PC-9 (cell line): ENCODE measurements at places on chromosomes 5 and 9. TPM values are rescaled to one million over a fixed set of nuclear protein-coding genes. Genes with fewer than 3 reads are reported as not detected.

GRCh38 chr9:8428389-8428788 is 628.8 kb upstream of the DMAC1 start:
- H3K27ac ChIP-seq, result no peak overlapping the region
- H3K36me3 ChIP-seq, result no peaks in the 10 kb centered on the region
- DNase-seq, result no peak
- no peak overlapping the region for H3K4me3 ChIP-seq
- no peaks in the 10 kb centered on the region for H3K27me3 ChIP-seq
- no peaks in the 10 kb centered on the region for H3K4me1 ChIP-seq

DNA sequence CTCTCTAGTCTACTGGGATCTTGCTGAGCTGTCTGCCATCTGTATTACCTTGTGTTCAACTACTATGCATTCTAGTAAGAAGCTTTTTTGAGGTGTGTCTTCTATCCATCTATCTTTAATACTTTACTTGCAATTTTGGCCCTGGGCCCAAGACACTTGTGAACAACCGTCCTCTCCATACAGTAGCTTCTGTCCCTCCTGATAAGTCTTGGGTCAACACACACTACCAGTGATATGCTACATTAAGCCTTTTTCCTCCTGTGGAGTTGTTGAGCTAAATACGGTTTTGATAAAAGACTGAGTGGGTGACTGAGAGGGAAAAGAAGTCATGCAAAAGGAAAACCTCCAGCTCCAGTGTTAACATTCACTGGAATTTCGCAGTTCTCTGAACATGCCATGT is 133.3 kb upstream of the PCA3 start:
- H3K27me3 ChIP-seq, result no peaks in the 10 kb centered on the region
- no peak overlapping the region for H3K4me3 ChIP-seq
- peaks cover 16% of the 10 kb centered on the region for H3K4me1 ChIP-seq
- H3K27ac ChIP-seq, result no peak overlapping the region

The LHX3 gene
- 0.22 and 0.43 TPM in 2 replicates for total RNA-seq

DNA sequence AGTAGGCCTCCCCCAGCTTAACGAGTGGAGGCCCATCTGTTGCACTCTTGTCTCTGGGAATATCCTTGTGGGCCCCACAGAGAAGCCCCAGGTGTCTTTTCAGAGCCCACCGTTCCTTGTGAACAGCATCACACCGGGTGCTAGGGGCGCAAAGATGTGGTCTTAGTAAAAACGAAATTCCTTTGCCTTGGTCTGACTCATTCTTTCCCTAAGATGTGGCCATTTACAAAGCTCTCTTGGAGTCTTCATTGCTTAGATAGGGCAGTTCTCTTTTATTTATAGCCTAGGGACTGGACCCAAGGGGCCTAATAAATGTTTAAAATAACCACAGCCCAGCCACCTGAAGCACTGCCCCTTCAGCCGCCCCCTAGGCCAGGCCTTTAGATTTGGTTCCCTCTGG is 52.8 kb upstream of the RPL26L1 start:
- H3K27ac ChIP-seq, result peak overlapping the region; percentile 99
- no peak for DNase-seq
- no peak overlapping the region for H3K4me3 ChIP-seq
- H3K4me1 ChIP-seq, result peaks cover 46% of the 10 kb centered on the region
- no peaks in the 10 kb centered on the region for H3K27me3 ChIP-seq

- H3K27ac ChIP-seq, result no peak overlapping the region
- no peaks in the 10 kb centered on the region for H3K36me3 ChIP-seq
- peaks cover 10% of the 10 kb centered on the region for H3K4me1 ChIP-seq
- H3K27me3 ChIP-seq, result no peaks in the 10 kb centered on the region
Measured at GRCh38 chr5:17132444-17133083, 84.9 kb upstream of the BASP1 start.

The NME5 gene
- total RNA-seq, result 0.98 and 1.9 TPM in 2 replicates

GRCh38 chr9:84397151-84397728 is 56.7 kb upstream of the SLC28A3 start:
- no peaks in the 10 kb centered on the region for H3K36me3 ChIP-seq
- no peak overlapping the region for H3K4me3 ChIP-seq
- H3K27me3 ChIP-seq, result no peaks in the 10 kb centered on the region
- H3K4me1 ChIP-seq, result no peaks in the 10 kb centered on the region
- DNase-seq, result peak; percentile 38
- no peak overlapping the region for H3K27ac ChIP-seq

The SNCAIP gene
- not detected in 2 replicates for total RNA-seq

DNA sequence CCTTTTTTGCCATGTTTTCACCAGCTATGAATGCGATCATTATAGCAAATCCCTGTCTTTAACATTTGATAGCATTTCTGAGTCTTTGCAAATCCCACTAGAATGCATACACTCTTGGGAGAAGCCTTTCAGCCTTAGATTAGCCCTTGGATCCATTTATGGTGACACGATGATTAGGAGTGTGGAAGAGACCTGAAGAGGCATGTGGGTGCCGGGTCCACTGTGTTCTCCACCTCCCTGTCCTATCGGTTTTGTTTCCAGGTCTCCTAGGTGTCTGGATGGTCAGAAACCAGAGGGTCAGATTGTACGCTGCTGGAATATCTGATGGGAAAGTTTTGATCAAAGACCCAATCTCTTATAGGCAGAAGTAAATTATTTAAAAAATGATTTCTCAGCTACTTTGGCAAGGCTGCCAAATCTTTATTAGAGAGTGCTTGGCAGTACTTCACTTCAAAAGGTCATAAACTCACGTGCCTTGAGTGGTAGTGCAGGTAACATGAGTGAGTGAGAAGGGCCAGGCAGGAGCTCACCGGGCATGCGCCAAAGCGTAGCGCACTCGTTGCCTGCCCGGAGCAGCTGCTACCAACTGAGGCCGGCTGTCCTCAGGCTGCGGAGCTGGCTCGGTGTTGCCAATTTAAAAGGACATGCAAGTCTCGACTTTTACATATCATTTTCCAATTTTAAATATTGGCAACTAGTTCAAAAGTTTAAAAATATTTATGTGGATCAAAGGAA is 51.3 kb downstream of the PCSK5 start:
- no peaks in the 10 kb centered on the region for H3K27me3 ChIP-seq
- no peaks in the 10 kb centered on the region for H3K4me1 ChIP-seq
- DNase-seq, result no peak
- no peak overlapping the region for H3K27ac ChIP-seq
- H3K4me3 ChIP-seq, result no peak overlapping the region
- no peaks in the 10 kb centered on the region for H3K36me3 ChIP-seq

The NUTM2G gene
- not detected in 2 replicates for total RNA-seq

The BTNL9 gene
- not detected in 2 replicates for total RNA-seq

DNA sequence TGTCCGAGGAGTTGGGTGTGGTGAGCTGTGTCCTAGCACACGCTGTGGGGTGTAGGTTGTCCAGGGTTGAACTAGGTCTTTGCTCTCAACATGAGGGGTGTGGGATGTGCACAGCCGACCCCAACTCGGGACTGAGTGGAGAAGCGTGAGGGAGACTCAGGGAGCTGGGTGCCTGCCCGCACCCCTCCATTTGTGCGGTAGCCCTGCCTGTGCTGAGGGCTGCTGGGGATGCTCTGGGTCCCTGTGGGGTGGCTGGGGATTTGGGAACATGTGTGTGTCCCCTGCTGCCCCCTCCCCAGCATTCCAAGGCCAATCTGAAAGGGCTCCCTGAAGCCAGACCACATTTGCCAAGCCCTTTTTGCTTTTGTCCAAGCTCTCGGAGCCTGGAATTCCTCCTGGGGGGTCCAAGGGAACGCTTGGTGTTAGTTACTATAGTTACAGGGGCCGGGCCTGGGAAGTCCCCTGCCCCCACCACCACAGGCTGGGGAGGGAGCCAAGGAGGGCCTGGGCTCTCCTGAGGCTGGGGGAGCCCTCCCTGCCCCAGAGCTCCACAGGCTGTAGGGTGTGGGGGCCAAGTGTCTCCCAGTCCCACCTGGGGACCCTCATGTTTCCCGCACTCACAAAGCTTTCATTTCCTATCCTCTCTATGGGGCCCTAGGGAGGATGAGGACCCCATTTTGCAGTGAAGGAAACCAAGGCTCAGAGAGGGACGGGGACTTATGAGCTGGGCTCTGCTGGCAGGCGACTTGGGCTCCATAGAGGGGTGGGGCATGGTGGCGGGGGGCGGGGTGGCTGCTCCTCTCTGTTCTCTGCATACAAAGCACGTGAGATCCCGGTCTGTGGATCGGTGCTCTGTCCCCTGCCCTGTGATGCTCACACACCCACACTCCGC is 1.1 kb downstream of the CRB2 start:
- no peaks in the 10 kb centered on the region for H3K36me3 ChIP-seq
- H3K4me3 ChIP-seq, result no peak overlapping the region
- peaks cover 18% of the 10 kb centered on the region; the same call in 1 of the 2 replicates for H3K27me3 ChIP-seq
- no peak overlapping the region for H3K27ac ChIP-seq
- DNase-seq, result no peak
- H3K4me1 ChIP-seq, result no peaks in the 10 kb centered on the region

- H3K4me3 ChIP-seq, result no peak overlapping the region
- no peaks in the 10 kb centered on the region for H3K36me3 ChIP-seq
- no peak for DNase-seq
- H3K27me3 ChIP-seq, result no peaks in the 10 kb centered on the region
- H3K27ac ChIP-seq, result no peak overlapping the region
- no peaks in the 10 kb centered on the region for H3K4me1 ChIP-seq
Measured at GRCh38 chr5:76943006-76943405, 9.8 kb upstream of the CRHBP start.

The ACOT12 gene
- total RNA-seq, result not detected in 2 replicates

The ADRB2 gene
- total RNA-seq, result 2.8 and 3.1 TPM in 2 replicates

DNA sequence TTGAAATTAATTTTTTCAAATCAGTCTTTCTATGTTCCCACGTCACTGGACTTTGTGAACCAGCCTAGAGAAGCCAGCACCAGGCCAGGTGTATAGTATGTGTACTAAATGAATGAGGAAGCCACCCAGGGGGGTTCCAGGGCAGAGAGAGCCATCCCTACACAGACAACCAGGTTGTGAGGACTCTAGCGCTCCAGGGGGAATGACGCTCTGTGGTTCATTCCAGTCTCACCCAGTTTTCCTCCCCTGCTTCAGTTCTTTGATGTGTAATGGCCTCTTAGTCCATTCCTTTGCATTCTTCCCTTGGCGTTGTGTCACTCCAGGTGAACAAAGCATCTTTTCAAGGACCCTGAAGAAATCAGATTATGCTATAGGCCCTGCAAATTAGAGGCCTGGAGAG is 330.6 kb downstream of the NSG2 start:
- no peaks in the 10 kb centered on the region for H3K36me3 ChIP-seq
- H3K27ac ChIP-seq, result no peak overlapping the region
- no peaks in the 10 kb centered on the region; the same call in 1 of the 2 replicates for H3K27me3 ChIP-seq
- H3K4me1 ChIP-seq, result peaks cover 14% of the 10 kb centered on the region
- no peak for DNase-seq
- no peak overlapping the region for H3K4me3 ChIP-seq

The WHRN gene
- total RNA-seq, result 19.8 and 21.9 TPM in 2 replicates

DNA sequence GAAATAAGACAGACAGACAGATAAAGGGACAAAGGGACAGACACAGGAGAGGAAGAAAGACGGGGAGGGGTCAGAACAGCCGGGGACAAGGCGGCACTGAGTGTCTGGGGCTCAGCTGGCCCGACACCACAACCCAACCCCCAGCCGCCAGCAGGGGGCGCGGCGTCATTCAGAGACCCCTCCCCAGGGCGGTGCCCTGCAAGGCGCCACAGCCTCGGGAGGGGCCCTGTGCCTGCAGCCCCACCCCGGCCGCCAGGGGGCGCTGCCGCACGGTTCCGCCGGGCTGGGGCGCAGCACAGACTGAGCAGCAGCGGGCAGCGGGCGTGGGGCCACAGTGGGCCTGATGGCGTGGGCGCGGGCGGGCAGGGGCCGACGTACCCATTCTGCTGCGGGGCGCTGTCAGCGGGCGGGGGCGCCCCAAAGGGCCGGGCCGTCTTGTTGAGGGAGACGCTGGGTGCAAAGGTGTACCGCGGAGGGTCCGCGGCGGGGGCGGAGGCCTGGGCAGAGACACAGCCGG is 5.9 kb downstream of the PDLIM7 start:
- H3K27ac ChIP-seq, result no peak overlapping the region
- DNase-seq, result no peak
- H3K4me3 ChIP-seq, result no peak overlapping the region
- peaks cover 4% of the 10 kb centered on the region; the same call in 1 of the 2 replicates for H3K36me3 ChIP-seq
- no peaks in the 10 kb centered on the region for H3K27me3 ChIP-seq

The PCDHGA3 gene
- not detected in 2 replicates for total RNA-seq

DNA sequence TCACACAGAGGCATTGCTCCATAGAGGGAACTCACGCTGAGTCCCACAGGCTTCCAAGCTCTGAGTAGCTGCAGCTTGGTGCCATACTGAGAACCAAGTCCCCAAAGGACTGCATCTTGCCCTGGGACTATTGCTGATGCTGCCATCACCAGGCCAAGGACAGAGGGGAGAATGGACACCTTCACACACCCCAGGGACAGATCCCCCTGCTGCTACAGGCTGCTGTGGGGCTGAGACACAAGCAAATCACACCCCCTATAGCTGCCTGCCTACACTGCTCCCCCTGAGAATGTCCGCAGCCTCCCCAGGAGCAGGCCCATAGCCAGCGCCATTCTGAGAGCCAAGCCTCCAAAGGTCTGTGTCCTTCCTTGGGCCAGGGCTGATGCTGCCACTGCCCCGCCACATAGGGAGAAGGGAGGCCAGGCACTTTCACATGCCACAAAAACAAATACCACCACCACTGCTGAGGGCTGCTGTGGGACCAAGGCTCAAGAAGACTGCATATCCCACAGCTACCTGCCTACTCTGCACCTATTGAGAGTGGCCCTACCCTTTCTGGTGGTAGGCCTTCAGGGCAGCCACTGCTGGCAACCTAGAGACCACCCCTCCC is 81.5 kb downstream of the SYK start:
- no peak overlapping the region for H3K27ac ChIP-seq
- DNase-seq, result no peak
- H3K36me3 ChIP-seq, result no peaks in the 10 kb centered on the region
- H3K4me1 ChIP-seq, result no peaks in the 10 kb centered on the region

DNA sequence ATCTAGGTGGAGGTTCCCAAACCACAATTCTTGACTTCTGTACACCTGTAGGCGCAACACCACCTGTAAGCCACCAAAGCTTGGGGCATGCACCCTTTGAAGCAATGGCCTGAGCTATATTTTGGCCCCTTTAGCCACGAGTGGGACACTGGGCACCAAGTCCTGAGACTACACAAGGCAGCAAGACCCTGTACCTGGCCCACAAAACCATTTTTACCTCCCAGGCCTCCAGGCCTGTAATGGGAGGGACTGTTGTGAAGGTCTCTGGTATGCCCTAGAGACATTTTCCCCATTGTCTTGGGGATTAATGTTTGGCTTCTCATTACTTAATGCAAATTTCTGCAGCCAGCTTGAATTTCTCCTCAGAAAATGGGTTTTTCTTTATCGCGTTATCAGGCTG is 24.6 kb upstream of the FAM151B start:
- no peak for DNase-seq
- peaks cover 26% of the 10 kb centered on the region for H3K4me1 ChIP-seq
- H3K4me3 ChIP-seq, result no peak overlapping the region
- no peak overlapping the region for H3K27ac ChIP-seq
- H3K36me3 ChIP-seq, result peaks cover 29% of the 10 kb centered on the region

- no peak for DNase-seq
- no peak overlapping the region for H3K4me3 ChIP-seq
- no peaks in the 10 kb centered on the region for H3K27me3 ChIP-seq
- H3K4me1 ChIP-seq, result peaks cover 13% of the 10 kb centered on the region; the same call in 1 of the 2 replicates
- H3K27ac ChIP-seq, result no peak overlapping the region
Measured at GRCh38 chr9:81522716-81523551, 166.4 kb downstream of the TLE1 start.

The CORO2A gene
- total RNA-seq, result 19.5 and 19.8 TPM in 2 replicates

GRCh38 chr9:91315191-91315590 is 46.5 kb downstream of the AUH start:
- H3K4me1 ChIP-seq, result peaks cover 50% of the 10 kb centered on the region
- H3K36me3 ChIP-seq, result no peaks in the 10 kb centered on the region
- H3K4me3 ChIP-seq, result no peak overlapping the region
